ENCODE measurements at places on chromosomes 2 and 18. TPM values are rescaled to one million over a fixed set of nuclear protein-coding genes. Genes with fewer than 3 reads are reported as not detected.

ARHGAP15 gene
- total RNA-seq, result not detected

ANKRD62 gene
- not detected for total RNA-seq

NMUR1 gene
- not detected for total RNA-seq

DUSP19 gene
- 5.3 TPM for total RNA-seq

APLF gene
- 5.3 TPM for total RNA-seq

CRYGA gene
- total RNA-seq, result not detected

- DNase-seq, result peak; percentile 18
These were observed 412.1 kb upstream of the CDH2 start for GRCh38 chr18:28588884-28589549.

DNA sequence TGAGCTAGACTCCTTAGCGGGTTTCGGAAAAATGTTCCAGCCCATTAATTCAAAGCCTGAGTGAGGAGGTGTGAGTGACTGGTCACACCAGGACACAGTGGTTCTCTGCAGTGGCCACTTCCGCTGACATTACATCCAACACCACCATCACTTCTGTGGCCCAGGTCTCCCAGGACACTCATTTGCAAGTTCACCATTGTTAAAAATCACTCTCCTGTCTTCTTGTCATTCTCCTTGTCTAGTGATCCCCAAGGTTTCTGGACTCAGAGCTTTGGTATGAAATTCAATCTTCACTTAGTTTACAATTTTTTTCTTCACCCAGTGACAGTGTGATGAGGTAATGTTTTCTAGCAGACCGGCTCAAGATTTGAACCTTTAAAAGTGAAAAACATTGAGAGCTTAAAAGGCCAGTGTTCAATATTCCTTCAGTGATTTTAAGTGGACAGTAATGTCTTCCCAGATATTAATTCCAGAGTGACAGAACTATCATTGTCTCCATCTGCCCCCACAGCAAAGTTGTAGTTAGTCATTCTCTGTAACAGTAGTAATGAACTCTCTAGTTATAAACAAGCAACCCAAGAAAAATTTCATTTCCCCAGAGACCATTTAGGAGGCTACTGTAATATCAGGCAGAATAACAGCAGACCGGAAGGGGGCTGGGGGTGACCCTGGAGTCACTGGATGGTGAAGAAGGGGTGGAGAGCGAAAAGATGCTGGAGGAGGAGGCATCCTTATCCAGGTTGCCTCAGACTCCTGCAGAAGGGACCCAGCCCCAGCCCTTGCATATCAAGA, 164.9 kb downstream of the GFPT1 start:
- peak; percentile 54 for DNase-seq

- DNase-seq, result no peak
These were observed 108.9 kb upstream of the DOK6 start for GRCh38 chr18:69291755-69292154.

GRCh38 chr2:9083287-9083686, 79.8 kb upstream of the MBOAT2 start:
- DNase-seq, result no peak

DNA sequence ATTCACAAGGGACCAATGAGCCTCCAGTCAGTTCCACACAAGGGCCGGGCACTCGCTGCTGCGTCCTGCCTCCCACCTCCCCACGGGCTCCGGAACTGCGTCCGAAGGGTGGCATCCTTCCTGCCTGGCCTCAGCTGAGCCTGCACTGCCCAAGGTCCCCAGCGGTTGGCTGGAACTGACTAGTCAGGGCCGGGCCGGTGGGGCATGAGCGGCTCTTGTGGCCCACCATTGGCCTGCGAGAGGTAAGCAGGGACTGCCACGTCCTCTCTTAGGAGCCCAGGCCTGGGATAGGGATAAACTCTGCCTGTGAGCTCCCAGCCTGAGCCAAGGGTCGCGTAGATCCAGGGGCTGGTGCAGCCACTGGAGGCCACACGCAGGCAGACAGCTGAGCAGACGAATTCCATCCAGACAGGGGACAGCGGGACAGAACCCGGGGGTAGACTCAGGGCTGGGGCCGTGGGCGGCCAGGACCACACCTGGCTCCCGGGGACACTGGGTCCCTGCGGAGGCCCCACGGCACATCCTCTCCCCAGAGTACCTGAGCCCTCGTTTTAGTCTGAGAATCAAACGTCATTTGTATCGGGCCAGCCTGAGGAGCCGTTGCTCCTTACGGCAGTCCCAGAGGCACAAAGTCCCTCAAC, 148.4 kb downstream of the ZNF516 start:
- no peak for DNase-seq

GRCh38 chr2:118837067-118837466, 10.4 kb downstream of the EN1 start:
- DNase-seq, result no peak

DNA sequence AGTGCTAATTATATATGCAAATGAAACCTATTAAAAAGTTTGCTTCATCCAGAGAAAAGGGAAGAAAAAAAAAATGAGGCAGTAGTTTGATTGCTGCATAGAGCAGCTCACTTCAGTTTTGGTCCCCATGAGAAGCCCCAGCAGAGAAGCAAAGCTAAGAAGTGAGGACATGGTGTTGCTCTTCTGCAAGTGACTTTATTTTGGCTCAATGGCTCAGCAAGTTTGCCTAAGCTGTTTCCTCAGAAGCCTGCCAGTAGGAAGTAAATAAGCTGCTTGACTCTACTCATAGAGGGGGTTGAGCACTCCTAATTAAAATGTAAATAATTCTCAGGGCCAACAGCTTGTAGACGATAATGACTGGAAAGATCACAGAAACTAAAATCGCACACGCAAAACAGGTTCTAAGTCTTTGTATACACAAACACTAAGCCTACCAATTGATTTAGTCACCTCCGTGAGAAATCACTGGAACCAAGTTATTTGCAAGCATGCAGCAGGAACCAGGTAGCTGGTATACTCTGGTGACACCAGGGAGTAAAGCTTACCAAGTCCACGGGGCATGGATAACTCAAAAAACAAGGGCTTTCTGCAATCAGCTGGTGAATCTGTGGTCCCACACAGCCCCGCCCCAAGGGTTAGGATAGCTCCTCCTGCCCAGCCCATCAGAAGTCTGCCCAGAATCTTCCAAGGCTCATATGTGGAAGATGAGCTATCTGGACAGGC, 39.7 kb upstream of the NABP1 start:
- DNase-seq, result peak; percentile 55

- DNase-seq, result no peak
These were observed 57.6 kb downstream of the SESTD1 start for GRCh38 chr2:179207047-179207446.

- no peak for DNase-seq
These were observed 57.7 kb downstream of the BIN1 start for GRCh38 chr2:127048969-127049897.

- no peak for DNase-seq
These were observed 50.3 kb downstream of the RABL2A start for GRCh38 chr2:113677330-113677729.

DNA sequence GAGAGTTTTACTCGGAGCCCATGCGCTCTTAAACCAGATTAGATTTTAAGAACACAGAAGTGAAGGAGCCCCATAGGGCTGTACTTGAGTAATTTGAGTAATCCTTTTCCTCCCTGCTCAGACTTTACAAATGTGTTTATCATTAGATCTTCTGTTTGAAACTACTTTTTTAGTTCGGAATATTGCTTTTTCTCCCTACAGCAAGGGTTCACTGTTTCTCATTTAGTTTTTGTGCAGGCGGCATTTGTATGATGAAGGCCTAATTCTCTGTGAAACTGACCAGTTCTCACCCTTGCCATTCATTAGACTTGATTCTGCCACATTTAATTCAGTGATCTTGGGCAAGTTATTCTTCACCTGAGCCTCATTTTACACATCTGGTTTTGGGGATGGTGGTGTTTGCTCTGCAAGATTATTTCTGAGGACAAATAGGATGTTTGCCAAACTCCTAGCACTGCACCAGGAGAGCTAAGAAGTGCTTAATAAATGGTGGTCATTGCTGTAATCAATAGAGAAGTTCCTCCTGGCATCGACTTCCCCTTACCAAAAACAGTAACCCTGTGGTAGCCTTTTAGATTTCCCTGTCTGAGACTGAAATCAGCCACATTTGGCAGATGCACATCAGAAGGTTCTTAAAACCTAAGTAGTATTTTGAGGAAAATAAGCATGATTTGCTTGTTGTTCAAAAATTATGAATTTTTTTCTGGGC, 2.2 kb downstream of the B3GNT2 start:
- DNase-seq, result no peak

GRCh38 chr2:234147335-234147861, 96.9 kb downstream of the SPP2 start:
- no peak for DNase-seq
